ENCODE measurements at places on chromosomes 4 and X. TPM values are rescaled to one million over a fixed set of nuclear protein-coding genes. Genes with fewer than 3 reads are reported as not detected.

The REELD1 gene
- not detected for total RNA-seq

The ADGRG2 gene
- 3.7 TPM for total RNA-seq

The EFHC2 gene
- total RNA-seq, result not detected

The SLC10A4 gene
- 0.27 TPM for total RNA-seq

DNA sequence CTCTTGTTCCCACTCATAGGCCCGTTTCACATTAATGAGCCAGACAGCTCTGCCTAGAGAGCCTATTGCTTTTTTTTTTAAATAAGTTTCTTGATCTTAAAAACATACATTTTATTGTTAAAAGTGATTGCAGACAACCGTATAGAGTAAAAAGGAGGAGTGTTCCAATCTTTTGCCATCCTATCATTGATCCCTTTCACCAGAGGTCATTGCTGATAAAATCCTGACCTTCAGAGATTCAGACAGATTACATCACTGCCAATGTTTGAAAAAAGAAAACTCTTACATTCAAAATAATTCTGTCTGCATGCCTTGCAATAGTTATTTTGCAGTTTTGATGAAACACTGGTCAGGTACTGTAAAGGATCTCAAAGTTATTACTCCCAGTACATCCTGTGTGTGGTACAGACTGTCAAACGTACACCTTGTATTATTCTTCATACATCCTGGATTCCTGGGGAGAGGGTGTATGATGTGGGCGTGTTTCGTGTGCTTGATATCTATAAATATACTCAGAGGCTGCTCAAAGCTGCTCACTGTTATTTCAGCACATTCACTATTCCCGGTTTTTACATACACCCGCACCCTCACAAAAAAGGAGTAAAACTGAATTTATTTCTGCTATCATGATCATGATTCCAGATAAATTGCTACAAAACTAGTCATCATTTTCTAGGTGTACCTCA lies 15.4 kb upstream of the KLHL2 start:
- DNase-seq, result no peak

The NOX1 gene
- total RNA-seq, result not detected

DNA sequence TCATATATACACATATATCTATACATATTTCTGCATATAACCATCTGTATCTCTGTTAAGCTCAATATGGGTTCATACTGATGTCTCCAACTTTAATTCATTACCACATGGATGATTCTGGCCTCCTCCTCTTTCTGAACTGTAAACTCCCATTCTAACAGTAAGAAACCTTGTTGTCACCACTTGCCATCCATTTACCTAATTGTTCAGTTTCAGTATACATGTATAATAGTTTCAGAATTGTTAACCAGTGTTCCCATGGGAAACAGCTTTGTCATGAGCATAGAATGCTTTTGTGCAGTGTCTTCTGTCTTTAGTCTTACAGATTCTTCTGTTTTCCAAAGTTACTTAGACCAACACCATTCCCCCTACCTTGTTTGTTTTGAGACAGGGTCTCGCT lies 35.9 kb downstream of the SLC9A6 start:
- DNase-seq, result no peak

The TSPAN5 gene
- total RNA-seq, result 7.7 TPM

DNA sequence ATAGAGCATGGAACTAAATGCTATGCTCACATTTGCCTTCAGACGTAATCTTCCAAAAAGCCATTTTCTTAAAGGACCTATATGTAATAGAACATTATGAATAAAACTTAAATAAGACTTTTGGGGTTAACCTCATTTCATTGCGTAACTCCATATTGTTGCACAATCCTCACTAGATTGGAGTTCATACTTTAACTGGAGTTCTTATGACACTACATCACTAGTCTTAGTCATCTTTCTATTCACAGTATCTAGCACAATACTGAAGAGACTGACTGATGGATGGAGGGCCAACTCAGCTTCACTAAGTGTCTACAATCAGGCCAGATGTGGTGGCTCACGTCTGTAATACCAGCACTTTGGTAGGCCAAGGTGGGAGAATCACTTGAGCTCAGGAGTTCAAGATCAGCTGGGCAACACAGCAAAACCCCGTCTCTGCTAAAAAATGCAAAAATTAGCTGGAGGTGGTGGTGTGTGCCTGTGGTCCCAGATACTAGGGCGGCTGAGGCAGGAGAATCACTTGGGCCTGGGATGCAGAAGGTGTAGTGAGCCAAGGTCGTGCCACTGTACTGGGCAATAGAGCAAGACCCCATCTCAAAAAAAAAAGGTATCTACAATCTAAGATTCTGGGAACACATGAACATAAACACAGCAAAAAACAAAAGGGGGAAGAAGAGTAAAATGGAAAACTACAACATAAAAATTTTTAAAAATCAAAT lies 80.8 kb upstream of the MAB21L2 start:
- DNase-seq, result no peak

GRCh38 chr4:2570551-2571222 lies 34.2 kb downstream of the FAM193A start:
- no peak for DNase-seq

DNA sequence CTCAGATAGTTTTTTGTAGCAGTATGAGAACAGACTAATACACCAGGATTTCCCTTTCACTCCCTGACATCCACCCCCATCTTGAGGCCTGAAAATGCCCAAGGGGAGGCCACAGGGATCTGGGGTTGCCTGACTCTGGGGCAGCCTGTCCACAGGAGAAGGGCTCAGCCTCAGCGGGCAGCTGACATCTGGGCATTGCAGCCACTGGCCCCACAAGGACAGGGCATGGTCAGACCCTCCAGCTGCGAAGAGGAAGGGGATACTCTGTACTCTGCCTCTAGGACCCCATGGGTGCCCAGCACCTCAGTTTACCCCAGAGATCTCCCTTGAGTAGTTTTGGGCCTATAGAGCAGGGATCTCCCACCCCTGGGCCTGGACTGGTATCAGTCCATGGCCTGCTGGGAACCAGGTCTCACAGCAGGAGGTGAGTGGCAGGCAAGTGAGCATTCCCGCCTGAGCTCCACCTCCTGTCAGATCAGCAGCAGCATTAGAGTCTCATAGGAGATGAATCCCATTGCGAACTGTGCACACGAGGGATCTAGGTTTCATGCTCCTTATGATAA lies 138.9 kb downstream of the HMX1 start:
- DNase-seq, result no peak

The PLK4 gene
- total RNA-seq, result 1.2 TPM

The XK gene
- total RNA-seq, result 1.5 TPM

DNA sequence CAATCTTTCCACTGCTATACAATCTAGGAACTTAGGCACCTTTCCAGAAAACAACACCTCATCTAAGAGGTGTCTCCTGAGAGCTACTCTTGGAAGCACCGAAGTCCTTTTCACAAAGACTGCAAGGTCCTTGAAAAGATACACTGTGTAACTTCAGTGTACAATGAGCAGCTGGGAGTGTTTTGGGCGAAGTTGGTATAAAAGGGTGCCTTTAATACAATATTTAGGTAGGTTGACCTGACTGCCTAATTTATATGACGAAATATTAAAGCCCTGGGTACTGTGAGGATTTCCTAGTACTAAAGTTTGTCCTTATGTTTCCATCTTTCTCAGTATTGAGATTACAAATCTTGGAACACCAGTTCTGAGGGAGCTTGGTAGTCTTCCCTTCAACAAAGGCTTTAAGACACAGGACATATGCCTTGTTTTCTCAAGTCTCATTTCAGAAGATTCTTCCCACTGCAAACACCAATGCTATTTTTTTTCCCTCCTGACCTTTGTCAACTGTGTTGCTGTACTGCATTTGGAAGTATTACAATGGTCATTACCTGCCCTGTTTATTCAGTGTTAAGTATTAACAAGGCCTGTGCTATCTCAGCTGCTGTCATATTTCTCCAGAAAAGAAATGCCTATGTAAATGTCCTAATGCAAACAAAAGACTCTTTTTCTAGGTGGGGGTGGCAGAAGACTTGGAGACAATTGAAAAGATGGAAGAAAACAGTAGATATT lies 134.2 kb downstream of the MAML3 start:
- no peak for DNase-seq

The GNRHR gene
- total RNA-seq, result not detected

The IDS gene
- total RNA-seq, result 204 TPM

DNA sequence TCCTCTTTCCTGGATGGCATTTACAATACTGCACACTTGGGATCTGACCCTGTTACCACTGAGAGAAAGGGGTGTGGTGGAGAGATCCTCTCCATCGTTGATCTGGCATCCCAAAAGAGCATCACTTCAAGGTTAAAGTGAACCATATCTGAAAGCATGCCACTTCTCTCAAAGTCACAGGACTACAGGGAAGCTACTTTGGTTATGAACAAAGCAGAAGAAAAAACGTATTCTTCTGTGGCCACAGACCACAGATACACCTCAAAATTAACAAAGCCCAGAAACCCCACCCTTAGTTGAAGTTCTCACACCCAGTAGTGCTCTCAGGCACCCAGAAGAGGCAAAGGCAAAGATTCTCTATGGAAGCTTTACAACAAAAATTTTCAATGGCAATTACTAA lies 108.3 kb downstream of the JADE1 start:
- no peak for DNase-seq

GRCh38 chr4:38193236-38193863 lies 233.2 kb downstream of the PTTG2 start:
- DNase-seq, result no peak

DNA sequence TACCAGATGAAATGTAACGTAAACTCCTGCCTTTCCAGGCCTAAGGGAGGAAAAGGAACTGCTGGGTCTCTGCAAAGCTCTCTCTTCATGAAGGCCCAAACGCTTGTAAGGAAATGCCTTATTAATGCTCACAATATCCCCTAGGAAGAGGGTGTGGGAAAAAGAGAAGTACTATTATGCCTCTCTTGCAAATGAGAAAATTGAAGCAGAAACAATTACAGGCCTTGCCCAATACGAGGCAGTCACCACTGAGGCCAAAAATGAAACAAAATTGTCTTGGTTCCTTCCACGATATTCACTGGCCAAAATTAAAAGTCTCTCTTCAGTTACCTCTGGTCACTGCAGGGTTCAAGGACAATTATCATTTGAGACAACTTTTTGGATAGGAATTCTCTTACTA lies 3.2 kb downstream of the SCARB2 start:
- DNase-seq, result no peak

GRCh38 chrX:110133735-110134370 lies 130.9 kb downstream of the TMEM164 start:
- DNase-seq, result no peak

GRCh38 chr4:125773931-125774330 lies 459.2 kb downstream of the FAT4 start:
- DNase-seq, result no peak

- DNase-seq, result no peak
These were observed 159.6 kb upstream of the RBPJ start for GRCh38 chr4:26161030-26161824.

- DNase-seq, result no peak
These were observed 77.4 kb downstream of the ABLIM2 start for GRCh38 chr4:8081171-8081570.

DNA sequence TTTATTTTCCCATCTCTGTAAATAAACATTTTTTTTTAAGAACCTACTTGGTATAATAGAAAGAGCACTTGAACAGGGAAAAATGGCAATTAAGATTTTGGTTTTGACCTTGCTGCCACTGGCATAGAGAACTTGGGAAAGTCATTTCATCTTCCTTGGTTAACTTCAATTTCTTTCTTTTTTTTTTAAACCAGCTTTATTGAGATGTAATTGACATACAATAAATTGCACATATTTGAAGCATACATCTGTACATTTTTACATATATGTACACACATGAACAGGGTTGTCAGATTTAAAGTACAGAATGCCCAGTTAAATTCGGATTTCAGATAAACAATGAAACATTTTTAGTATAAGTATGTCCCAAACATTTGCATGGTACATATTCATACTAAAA lies 103.0 kb upstream of the RAPGEF2 start:
- no peak for DNase-seq

GRCh38 chrX:65407157-65407626 lies 127.4 kb downstream of the LAS1L start:
- DNase-seq, result no peak

DNA sequence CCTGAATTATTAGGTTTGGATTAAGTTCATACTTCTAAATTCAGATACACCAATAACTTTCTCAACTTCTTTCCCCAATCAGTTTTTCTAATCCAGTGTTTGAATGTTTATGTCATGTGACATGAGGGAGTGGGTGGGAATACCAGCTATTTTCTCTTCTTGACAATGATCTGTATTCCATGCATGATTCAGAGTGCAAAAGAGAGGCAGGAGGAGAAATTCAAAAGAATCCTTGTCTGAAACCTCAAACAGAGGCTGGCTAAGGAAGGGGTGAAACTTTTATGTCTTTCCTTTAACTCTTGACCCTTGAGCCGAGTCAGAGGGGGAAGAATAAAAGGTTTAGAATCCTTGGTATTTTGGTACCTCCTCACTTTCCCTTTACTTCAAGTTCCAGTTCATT lies 544.7 kb downstream of the SPRY1 start:
- DNase-seq, result no peak

The IQCM gene
- not detected for total RNA-seq

All from thoracic aorta (tissue), 2 donors.